ENCODE measurements at places on chromosomes 2 and 18. TPM values are rescaled to one million over a fixed set of nuclear protein-coding genes. Genes with fewer than 3 reads are reported as not detected.

Gene NT5DC4
- not detected for total RNA-seq

Gene RNF125
- total RNA-seq = 2.3 TPM

Gene STK25
- total RNA-seq = 197 TPM

DNA sequence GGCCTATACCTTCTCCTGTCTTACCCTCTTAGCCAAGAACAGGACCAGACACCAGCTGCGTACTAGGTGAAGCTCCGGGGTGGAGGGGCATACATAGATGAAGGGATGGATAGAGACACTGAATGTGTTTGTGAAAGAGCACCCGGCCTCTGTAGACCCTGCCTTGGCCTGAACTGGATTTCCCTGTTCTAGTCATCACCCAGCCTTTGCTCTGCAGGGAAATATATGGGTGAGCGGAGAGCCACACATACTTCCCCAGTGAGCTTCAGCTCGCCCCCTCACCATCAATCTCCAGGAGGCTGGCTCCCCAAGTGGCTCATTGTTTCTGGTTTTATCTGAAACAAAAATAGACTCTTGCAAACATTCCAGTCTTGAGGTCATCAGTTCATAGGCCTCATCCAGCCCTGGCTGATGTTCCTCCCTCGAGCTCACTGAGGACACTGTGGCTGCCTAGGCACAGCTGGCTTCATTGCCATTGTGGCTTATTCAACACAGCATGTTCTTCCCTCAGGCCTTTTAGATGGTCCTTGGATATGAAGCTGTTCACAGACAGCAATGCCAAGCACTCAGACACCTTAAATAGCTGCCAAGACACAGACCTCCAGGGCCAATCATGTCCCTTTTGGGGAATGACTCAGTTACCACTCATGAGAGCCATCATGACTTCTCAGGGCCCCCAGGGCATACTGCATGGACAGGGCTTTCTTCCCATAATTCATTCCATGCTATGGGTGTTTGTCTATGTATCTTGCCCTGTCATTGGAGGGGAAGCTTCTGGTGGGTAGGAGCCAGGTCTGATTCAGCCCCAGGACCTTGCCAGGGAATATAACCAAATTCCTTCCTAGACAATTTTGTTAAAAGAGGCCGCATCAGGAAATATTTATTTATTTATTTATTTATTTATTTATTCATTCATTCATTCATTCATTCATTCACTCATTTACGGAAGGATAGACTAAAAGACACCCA, 82.4 kb downstream of the TTC32 start:
- peak; percentile 87 for DNase-seq

- DNase-seq = peak; percentile 73
Observed at GRCh38 chr2:130332271-130333073, 10.2 kb upstream of the IMP4 start.

All from HT1080 (cell line).